ENCODE measurements at places on chromosomes 11 and 22.

DNA sequence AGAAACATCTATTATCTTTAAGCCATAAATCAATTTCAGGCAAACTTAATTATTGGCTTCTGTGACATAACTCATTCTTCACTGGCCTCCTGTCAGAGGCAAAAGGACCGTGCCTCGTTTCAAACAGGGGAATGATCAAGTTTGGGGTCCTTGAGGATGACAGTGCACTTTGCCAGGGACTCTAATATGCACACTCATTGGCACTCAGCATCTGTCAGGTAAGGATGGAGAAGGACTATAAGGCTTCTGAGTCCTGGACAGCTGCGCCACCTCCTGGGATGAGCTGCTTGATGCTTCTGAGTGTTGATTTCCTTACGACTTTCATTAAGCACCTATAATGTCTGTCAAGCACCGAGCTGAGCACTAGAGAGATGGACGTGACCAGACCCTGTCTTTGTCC is 20.2 kb downstream of the BPIFC start:
- DNase-seq, result no peak

DNA sequence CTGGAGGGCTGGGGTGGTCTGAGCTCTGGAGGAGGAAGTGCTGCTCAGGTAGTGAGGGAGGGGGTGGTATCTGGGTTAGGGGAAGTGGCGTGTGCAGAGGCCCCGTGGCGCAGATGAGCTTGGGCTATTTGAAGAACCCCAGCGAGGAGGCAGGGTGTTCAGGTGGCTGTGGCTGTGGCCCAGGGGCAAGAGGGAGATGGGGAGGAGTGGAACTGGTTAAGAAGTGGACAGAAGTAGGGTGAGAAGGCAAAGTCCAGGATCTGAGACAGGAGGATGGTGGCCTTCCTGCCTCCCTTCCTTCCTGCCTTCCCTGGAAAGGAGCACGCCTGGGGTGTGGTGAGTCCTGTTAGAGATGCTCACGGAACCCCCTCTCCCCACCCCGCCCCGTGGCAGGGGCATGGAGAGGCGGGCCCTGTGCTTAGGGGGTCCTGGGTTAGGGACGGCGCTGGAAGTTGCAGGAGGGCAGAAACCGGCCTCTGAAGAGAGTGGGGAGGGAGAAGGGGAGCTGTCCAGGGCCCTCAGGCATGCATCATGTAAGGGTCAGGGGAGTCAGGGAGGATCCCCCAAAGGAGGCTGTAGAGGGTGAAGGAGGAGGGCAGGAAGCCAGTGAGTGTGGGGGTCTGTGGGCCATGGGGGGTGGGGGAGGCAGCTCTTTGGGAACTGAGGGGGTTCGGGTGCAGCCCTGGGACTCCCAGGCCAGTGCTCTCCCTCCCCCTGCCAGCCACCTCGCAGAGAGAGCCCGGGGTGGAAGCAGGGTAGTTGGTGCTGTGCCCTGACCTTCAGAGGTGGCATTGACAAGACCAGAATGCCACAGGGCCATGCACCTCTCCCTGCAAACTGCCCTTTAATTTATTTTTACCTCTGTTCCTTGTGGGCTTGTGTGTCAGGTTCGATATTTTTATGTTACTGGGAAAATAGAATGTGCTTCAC is 63.7 kb upstream of the PARVG start:
- DNase-seq, result no peak

- DNase-seq, result no peak
Observed at GRCh38 chr22:44305888-44306287, 6.9 kb downstream of the SHISAL1 start.

- DNase-seq, result no peak
Observed at GRCh38 chr11:116434986-116435385, 337.8 kb downstream of the BUD13 start.

GRCh38 chr11:749731-750130 is 2.5 kb downstream of the TALDO1 start:
- DNase-seq, result no peak

GRCh38 chr11:117423046-117423575 is 95.5 kb downstream of the CEP164 start:
- no peak for DNase-seq

GRCh38 chr11:21927628-21928027 is 265.3 kb upstream of the ANO5 start:
- DNase-seq, result no peak

DNA sequence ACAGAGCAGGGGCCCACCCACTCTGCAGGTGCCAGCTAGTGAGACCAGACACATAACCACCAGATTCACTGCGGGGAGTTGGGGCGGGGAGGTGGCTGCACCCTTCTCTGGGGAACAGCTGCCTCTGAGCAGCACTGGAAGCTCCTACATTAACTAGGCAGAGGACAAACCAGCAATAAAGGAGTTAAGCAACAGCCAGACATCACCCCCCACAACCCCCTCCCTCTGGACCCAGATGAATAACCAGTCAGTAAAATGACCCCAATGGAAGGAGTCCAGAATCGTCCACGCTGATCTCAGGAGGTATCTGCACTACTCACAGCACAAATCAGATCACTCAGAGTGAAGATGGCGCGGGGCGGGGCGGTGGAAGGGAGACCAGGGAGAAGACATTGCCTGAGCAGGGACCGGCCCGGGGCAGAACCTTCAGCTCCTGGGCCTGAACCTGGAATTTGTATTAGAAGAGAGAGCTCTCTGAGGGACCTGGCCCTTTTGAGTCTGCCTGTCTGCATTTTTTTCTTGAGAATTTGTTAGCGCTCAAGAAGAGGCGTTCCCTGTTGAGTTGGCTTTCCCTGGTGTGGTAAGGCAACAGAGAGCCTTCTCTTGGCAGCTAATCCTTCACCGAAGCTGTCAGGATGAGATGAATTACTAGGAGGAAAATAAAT is 125.5 kb upstream of the NCAM1 start:
- DNase-seq, result no peak

DNA sequence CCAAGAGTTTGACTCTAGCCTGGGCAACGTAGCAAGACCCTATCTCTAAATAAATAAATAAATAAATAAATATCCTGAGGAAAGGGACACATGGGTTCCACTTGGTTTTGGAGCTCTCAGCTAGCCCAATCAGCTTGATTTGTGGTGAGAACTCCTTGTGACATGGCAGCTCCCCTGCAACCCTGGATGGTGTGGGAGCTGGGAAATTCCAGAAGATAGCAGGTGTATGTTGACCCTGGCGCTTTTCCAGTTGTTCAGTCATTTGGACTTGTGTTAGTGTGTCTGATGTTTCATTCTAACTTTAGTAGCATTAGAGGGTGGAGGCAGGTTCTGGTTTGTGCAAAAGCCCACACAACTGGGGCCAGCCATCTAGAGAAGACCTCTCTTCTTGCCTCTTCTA is 148.5 kb upstream of the NCAM1 start:
- DNase-seq, result no peak

All from fibroblast of lung (primary cell).